ENCODE measurements at places on chromosomes 2 and 18. TPM values are rescaled to one million over a fixed set of nuclear protein-coding genes. Genes with fewer than 3 reads are reported as not detected.

SERPINB11 gene
- total RNA-seq, result 13.9 TPM

CXCR4 gene
- total RNA-seq, result 6.5 TPM

COL5A2 gene
- 5.6 TPM for total RNA-seq

FNDC4 gene
- 13.9 TPM for total RNA-seq

LRP2 gene
- 0.04 TPM for total RNA-seq

GTF3C2 gene
- total RNA-seq, result 37.2 TPM

MBOAT2 gene
- 56.6 TPM for total RNA-seq

LPIN2 gene
- 17.9 TPM for total RNA-seq
